ENCODE measurements at places on chromosomes 12 and 14. TPM values are rescaled to one million over a fixed set of nuclear protein-coding genes. Genes with fewer than 3 reads are reported as not detected.
A peak's percentile ranks its signal among the peaks of the same experiment; 100 is the strongest.

DNA sequence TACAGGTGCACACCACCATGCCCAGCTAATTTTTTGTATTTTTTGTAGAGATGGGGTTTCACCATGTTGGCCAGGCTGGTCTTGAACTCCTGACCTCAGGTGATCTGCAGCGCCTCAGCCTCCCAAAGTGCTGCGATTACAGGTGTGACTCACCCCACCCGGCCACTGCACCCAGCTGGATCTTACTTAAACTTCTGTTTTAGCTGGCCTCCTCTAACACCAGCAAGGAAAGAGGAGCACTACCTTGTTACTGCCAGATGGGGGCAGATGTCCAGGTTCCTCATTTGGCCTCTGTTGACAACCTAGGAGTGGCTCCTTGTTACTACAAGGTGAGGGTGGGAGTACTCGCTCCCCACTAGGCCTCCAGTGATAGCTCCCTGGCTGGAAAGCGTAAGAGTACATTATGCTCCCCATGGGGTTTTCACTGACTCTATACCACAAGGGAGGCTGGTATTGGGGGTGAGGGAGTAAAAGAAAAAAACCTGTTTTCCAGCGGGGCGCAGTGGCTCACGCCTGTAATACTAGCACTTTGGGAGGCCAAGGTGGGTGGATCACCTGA, 13.2 kb upstream of the ARF6 start:
- DNase-seq: no peak

DNA sequence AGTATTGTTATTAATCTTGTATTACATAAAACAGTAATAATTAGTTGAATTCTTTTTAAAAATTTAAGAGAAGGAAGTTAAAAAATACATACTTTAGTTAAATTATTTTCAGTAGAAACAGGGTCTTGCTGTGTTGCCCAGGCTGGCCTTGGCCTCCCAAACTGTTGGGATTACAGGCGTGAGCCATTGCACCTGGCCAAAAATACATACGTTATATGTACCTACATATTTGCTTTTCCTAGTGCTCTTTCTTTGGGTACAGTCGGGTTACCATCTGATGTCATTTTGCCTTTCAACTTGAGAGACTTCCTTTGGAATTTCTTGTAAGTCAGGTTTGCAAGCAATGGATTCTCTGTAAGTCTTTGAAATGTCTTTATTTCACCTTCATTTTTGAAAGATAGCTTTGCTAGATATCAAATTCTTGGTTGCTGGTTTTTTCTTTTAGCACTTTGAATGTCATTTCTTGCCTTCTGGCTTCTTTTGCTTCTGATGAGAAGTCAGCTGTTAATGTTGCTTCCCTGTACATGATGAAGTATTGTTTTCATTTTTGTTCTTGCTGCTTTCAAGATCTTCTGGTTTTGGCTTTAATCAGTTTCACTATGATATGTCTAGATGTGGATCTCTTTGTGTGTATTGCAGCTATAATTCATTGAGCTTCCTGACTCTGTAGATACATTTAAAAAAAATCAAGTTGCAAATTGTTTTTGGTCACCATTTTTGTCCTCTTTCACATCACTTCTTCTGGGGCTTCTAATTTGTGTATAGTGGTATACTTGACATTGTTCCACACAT, 84.4 kb downstream of the SPATS2 start:
- no peak for DNase-seq

DNA sequence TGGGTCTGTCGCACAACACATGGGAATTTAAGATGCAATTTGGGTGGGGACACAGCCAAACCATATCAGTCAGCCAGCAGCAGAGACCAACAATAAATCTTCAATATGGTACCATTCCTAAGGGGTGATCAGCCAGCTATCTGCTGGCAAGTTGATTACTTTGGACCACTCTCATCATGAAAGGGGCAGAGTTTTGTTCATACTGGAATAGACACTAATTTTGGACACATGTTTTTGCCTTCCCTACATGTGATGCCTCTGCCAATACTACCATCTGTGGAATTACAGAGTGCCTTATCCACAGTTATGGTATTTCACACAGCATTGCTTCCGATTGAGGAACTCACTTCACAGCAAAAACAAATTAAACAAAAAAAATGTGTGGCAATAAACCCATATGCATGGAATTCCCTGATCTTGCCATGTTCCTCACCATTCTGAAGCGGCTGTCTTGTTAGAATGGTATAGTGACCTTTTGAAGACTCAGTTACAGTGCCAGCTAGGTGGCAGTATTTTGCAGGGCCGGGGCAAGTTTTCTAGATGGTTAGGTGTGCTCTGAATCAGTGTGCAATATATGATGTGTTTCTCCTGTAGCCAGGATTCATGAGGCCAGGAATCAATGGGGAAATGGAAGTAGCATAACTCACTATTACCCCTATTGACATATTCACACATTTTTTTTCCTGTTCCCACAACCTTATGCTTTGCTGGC, 179.0 kb upstream of the IGF1 start:
- no peak for DNase-seq

GRCh38 chr12:54360717-54361456, 3.4 kb downstream of the GPR84 start:
- peak; percentile 66 for DNase-seq

DNA sequence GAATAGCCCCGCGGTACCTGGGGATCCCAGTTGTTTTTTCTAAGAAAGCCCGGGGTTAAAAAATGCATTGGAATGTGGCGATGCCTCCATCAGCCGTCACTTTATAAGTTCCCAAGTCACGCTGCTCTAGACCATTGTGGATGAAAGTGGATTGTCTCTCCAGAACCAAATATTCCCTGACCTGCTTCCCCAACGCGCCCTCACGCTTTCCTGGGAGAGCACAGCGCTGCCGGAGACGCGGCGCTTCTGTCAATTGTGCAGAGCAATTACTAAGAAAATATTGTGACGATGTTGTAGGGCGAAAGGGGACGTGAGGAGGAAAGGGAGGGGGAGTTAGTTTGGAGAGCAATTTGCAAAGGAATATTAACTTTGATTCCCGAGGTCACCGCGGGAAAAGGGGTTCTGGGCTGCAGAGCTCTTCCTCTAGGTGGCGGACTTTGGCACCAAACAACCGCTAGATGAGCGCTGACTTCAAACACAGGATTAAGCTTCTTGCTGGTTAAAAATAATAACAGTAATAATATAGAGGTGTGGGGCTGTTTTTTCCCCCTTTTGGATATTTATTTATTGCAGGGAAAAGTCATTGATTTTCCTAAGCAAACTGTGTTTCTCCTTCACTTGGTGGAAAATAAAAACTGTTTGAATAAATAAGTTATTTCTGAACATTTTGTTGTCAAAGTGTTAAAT, 9.6 kb upstream of the FOXG1 start:
- no peak for DNase-seq

- no peak for DNase-seq
Measured at GRCh38 chr12:903055-903454, 46.4 kb downstream of the RAD52 start.

- DNase-seq: no peak
Measured at GRCh38 chr12:67742461-67742860, 93.9 kb downstream of the DYRK2 start.

GRCh38 chr14:96235426-96235825, 20.6 kb upstream of the BDKRB1 start:
- no peak for DNase-seq

DNA sequence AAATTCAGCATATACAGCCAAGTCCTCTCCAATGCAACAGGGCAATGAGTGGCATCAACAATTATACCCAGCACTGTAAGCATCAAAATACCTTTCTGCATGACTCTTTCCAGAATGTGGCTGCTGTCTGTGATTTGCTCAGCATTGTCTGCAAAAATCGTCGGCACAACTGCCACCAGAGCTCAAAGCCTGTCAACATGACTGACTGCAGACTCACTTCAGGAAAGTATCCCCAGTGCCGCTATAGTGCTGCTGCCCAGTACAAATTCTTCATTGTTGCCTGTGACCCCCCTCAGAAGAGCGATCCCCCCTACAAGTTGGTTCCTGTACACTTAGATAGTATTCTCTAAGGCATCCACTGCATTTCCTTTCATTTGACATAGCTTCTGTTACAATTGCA, 735 bp downstream of the RNASE6 start:
- no peak for DNase-seq

DNA sequence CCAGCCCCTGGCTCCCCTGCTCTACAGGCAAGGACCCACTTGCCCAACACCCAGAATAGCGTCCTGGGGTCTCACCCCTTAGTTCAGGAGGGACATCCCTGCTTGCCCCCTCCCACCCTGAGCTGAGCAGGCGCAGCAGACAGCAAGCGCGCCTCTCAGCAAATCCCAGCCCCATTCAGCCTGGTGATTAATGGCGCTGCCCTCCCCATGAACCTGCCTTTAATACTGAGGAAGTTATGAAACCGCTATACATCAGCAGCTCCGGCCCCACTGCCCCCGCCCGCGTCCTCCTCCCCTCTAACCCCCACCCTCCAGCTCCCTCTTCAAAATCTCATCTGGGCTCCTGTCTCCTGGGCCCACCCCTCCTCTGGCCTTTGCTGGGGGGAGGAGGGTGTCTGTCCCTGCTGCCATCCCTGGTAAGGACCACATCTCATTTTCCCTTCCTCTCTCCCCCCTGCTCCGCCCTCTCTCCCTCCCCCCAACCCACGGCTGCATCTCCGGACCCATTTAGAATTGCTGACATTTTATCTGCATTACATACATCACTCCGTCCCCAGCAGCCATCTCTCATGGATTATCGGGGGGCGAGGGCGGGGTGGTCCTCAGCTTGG, 7.1 kb upstream of the SMUG1 start:
- DNase-seq: peak; percentile 75

DNA sequence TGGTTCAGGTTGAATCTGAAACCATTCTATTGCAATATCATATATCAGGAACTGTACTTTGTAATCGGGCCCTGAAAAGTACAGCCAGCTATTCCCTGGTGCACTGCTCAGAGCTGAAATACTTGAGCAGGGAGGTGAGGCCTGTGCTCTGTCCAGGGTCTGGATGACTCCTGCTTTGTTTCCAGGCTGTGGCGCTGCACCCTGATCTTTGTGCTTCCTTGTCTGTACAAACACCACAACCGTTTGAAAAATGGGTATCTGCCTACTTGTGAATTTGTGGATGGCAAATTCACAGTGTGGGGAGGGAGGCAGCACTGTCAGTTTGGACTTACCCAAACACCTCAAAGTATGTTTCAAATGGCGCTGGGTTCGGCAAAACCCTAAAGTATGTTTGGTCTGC, 155.4 kb upstream of the FAR2 start:
- no peak for DNase-seq

DNA sequence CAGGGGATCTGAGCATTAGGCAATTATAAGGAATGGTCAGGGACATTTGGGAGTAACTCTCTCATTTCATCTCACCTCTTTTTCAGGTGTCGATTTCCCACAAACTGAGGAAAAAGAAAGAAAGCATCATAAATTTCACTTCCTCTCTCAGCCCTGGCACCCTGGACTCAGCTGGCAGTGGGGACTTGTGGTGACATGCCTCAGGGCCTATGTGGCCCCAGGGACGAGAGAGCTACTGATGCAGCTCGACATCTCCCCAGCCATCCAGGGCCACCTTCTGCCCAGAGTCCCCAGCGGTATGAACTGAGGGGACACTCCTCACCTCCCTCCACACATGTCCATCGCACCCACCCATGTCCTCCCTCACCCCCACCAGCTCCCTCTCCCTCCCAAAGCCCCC, 11.7 kb downstream of the TNFRSF1A start:
- no peak for DNase-seq

DNA sequence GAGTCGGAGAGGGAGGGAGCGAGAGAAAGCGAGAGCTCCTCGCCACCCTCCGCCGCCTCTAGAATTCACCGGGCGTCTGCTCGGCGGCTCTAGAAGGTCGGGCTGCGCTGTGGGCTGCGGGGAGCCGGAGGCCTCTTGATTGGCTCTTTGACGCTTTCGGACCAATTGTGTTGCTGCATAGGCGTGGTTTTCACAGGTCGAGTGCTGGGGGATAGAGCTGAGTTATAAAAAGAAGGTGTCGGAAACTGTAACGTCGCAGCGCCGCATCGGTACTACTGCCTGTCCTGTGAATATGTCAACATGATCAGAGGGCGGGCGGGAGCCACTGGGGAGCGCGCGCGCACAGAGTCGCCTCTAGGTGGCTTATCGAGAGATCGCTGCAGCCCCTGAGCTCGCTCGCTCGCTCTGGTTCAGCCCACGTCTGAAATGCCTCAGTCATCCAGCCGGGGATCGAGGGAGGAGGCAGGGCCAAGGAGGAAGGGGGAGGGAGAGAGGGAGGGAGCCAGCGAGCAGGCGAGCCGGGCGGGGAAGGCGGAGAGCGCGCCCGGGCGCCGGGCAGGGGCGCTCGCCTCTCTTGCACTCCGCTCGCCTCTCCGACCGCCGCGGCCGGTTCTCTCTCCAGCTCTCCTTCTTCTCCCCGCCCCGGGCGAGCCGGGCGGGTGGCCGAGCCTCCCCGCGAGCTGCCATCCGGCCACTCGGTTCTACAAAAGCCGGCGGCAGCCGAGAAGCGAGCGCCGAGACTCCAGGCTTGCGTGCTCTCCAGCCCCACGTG, at the start of gene TBX3:
TSS of gene TBX3 (minus strand) at position 78 of the 772 bp plus-strand sequence. CDS start 975 bp downstream, outside the sequence.
- DNase-seq: peak; percentile 94

DNA sequence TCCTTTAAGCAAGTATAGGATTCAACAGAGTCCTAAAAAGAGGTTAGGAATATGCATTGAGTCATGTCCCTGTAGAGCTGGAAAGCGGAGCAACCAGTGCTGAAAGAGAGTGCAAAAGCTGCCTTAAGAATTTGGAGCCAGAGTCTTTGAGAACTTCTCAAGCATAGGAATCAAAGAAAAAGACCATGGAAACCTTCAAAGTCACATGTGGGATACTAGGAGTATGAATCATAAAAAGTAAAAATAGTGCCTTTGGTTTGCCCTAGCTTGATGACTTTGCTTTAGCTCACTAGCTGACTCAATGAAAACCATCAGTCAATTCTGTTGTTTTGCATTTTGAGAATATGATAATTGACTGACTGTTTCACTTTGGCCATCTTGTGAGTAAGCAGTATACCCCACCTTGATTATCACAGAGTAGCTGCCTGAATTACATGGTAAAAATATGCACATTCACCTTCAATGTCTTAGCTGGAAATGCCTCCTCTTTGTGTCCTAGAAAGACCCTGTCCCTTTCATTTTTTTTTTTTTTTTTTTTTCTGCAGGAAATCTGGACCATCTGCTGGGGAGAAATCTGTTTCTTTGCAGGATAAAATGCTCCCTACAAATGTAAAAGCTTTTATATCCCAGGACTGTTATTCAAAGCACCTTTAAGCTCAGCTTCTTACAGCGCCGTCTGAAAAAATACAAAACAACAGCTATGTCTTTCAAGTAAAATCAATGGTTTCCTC, 248.6 kb upstream of the KRR1 start:
- no peak for DNase-seq

DNA sequence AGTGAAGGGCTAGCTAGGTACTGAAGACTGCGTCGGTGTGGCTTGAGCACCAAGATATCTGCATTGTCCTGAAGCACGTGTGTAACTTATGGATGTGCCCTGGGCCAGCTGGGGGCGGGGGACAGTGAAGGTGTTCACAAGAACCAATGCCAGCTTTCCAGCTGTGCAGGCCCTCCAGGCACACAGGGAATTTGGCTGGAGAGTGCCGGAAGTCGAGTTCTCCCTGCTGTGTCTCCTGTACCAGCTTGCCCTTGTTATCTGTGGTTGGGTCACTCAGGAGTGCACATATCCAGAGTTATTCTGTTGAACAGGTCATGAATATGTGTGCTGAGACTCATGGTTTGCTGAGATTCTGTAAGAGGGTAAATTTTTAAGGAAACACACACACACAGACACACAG, 75.9 kb upstream of the CRY1 start:
- DNase-seq: no peak

GRCh38 chr12:18939051-18939450, 190.5 kb upstream of the PLEKHA5 start:
- DNase-seq: no peak

TROAP gene
- total RNA-seq: 30.8 TPM

KERA gene
- total RNA-seq: not detected

PRR4 gene
- 5.4 TPM for total RNA-seq

IL26 gene
- total RNA-seq: not detected

MRPS35 gene
- 34.7 TPM for total RNA-seq

RFX4 gene
- total RNA-seq: not detected

TMEM179 gene
- 7.3 TPM for total RNA-seq

MYO1H gene
- total RNA-seq: not detected

All from mesothelial cell of epicardium (in vitro differentiated cells).